ENCODE measurements at places on chromosomes 7 and 10. TPM values are rescaled to one million over a fixed set of nuclear protein-coding genes. Genes with fewer than 3 reads are reported as not detected.

The MYO3A gene
- 12.8 TPM for total RNA-seq

The CYP2W1 gene
- total RNA-seq: 20.3 TPM

The CFAP43 gene
- total RNA-seq: 0.83 TPM

The TFPI2 gene
- 41.5 TPM for total RNA-seq

The KLF14 gene
- not detected for total RNA-seq
